Colonic mucosa (tissue), 4 donors: ENCODE measurements at places on chromosomes 13 and 19.

DNA sequence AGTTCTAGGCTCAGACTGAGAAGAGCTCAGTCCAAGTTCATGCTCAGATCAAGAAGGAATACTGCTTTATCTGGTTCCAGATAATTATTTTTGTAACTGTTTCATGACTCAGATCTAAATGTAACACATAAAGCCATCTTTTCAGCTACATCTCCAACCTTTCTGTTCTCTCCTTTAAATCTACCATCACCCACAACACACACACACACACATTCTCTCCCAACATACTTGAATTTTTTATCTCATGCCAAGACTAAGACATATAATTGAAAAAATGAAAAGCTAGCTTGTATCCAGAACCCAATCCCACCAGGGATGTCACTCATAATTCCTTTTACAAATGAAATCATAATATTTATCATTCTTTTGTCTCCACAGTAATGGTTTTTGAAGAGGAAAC, 7.6 kb downstream of the KATNAL1 start:
- no peak overlapping the region for H3K4me3 ChIP-seq
- H3K4me1 ChIP-seq, result no peaks in the 10 kb centered on the region
- no peaks in the 10 kb centered on the region for H3K36me3 ChIP-seq
- no peak for DNase-seq

DNA sequence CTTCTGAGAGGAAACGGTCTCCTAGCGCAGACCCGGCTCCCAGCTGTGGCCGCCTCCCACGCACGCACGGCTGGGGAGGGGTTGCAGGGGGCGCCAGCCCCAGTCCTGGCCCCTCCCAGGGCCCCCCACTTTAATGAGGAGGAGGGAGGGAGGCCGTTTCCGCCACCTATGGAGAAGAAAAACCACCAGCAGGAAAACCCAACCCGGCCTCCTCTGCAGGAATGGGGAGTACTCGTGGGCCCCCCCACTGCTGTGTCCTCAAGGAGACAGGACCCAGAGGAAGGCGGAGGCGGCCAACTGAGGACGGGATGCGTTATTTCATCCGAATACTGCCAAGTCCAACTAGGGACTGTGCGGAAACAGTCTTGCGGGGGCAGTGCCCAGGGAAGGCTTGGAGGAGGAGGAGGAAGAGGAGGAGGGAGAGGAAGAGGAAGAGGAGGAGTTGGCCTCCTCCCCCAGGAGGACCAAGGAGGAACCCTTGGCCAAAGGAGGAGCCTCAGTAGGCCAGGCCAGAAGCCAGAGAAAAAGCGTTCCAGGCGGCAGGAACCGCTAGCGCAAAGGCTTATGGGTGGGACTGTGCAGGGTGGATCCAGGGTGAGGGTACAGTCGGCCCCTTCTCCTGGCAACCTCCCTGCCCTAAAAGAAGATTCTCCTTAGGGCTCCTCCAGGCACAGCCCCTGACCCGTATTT, 3.9 kb upstream of the SSBP4 start:
- no peaks in the 10 kb centered on the region for H3K36me3 ChIP-seq
- peaks cover 18% of the 10 kb centered on the region for H3K4me1 ChIP-seq
- no peak overlapping the region for H3K4me3 ChIP-seq
- DNase-seq, result peak; percentile 55
- H3K27ac ChIP-seq, result peak overlapping the region; percentile 79

GRCh38 chr13:102567857-102568256, 28.9 kb upstream of the TPP2 start:
- H3K4me3 ChIP-seq, result no peak overlapping the region
- H3K4me1 ChIP-seq, result no peaks in the 10 kb centered on the region
- H3K27me3 ChIP-seq, result no peaks in the 10 kb centered on the region
- no peak overlapping the region for H3K27ac ChIP-seq
- no peaks in the 10 kb centered on the region for H3K36me3 ChIP-seq

- H3K27me3 ChIP-seq, result peaks cover 5% of the 10 kb centered on the region
- H3K36me3 ChIP-seq, result no peaks in the 10 kb centered on the region
- no peak for DNase-seq
- H3K4me1 ChIP-seq, result no peaks in the 10 kb centered on the region
- H3K4me3 ChIP-seq, result no peak overlapping the region
- no peak overlapping the region for H3K27ac ChIP-seq
These were observed 15.1 kb upstream of the CACNG8 start for GRCh38 chr19:53947624-53948023.

DNA sequence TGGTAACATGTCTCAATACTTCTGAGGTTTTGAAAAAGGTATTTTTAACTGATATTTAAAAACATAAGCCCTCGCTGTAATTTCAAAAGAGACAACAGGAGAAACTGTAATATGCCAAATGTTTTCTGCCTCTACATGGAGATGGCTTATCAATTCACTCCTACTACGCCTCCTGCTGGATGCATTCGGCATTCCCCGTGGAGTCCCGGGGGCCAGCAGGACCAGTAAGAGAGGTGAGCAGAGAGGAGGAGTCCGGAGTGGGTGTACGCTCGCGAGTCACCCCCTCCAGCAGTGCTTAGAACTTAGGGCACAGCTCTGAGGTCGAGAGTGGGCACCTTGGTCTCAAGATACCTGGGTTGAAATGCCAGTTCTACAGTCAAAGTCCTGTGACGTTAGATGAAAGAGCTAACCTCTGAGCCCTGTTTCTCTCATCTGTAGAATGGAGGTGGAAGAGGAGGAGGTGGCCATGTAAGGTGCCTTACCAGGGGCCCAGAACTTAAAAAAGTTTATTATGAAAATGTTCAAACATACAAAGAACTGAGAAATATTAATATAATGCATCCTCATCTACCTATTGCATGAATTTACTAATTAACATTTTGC, 110.2 kb downstream of the STK24 start:
- no peaks in the 10 kb centered on the region for H3K27me3 ChIP-seq
- DNase-seq, result no peak
- no peak overlapping the region for H3K27ac ChIP-seq

- H3K36me3 ChIP-seq, result no peaks in the 10 kb centered on the region
- peak; percentile 40 for DNase-seq
- peaks cover 10% of the 10 kb centered on the region for H3K27me3 ChIP-seq
- no peak overlapping the region for H3K27ac ChIP-seq
- H3K4me1 ChIP-seq, result no peaks in the 10 kb centered on the region
These were observed 8.1 kb upstream of the SDHAF1 start for GRCh38 chr19:35986664-35987570.

- no peak overlapping the region for H3K4me3 ChIP-seq
- H3K27ac ChIP-seq, result peak overlapping the region; percentile 86
- no peaks in the 10 kb centered on the region for H3K27me3 ChIP-seq
- peak; percentile 39 for DNase-seq
- H3K4me1 ChIP-seq, result no peaks in the 10 kb centered on the region
These were observed 21.6 kb downstream of the SPATA13 start for GRCh38 chr13:24181991-24182702.

DNA sequence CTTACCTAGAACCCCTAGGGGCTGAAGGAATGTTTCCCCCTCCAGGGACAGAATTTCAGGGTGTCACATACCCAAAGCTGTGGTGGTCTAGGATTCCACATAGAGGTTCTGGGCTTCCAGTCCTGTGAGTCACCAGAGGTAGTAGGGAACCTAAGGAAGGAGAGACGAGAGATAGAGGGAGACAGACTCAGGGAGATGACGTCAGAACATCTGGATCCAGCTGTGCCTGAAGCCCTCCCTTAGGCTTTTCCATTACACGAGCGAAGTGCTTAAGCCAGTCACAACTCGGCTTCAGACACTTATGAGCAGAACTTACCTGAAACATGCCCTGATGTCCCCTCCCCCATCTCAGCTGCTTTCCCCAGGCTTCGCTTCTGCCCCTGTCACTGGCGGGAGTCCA, 11.8 kb upstream of the SELENOW start:
- H3K4me3 ChIP-seq, result no peak overlapping the region
- no peak for DNase-seq
- no peaks in the 10 kb centered on the region for H3K4me1 ChIP-seq
- H3K27me3 ChIP-seq, result no peaks in the 10 kb centered on the region
- H3K27ac ChIP-seq, result no peak overlapping the region
- no peaks in the 10 kb centered on the region for H3K36me3 ChIP-seq
